Tibial nerve (tissue), 4 donors: ENCODE measurements at places on chromosomes 7 and 10.

- H3K36me3 ChIP-seq = peaks cover 9% of the 10 kb centered on the region
- DNase-seq = no peak
- no peaks in the 10 kb centered on the region for H3K27me3 ChIP-seq
- H3K4me1 ChIP-seq = peaks cover 68% of the 10 kb centered on the region
- H3K4me3 ChIP-seq = no peak overlapping the region
Observed at GRCh38 chr10:103645141-103646054, 151.9 kb downstream of the NEURL1 start.

- H3K4me1 ChIP-seq = no peaks in the 10 kb centered on the region
- no peaks in the 10 kb centered on the region for H3K27me3 ChIP-seq
- H3K36me3 ChIP-seq = no peaks in the 10 kb centered on the region
- no peak overlapping the region for H3K4me3 ChIP-seq
Observed at GRCh38 chr10:14048930-14049613, 281.7 kb downstream of the FRMD4A start.

DNA sequence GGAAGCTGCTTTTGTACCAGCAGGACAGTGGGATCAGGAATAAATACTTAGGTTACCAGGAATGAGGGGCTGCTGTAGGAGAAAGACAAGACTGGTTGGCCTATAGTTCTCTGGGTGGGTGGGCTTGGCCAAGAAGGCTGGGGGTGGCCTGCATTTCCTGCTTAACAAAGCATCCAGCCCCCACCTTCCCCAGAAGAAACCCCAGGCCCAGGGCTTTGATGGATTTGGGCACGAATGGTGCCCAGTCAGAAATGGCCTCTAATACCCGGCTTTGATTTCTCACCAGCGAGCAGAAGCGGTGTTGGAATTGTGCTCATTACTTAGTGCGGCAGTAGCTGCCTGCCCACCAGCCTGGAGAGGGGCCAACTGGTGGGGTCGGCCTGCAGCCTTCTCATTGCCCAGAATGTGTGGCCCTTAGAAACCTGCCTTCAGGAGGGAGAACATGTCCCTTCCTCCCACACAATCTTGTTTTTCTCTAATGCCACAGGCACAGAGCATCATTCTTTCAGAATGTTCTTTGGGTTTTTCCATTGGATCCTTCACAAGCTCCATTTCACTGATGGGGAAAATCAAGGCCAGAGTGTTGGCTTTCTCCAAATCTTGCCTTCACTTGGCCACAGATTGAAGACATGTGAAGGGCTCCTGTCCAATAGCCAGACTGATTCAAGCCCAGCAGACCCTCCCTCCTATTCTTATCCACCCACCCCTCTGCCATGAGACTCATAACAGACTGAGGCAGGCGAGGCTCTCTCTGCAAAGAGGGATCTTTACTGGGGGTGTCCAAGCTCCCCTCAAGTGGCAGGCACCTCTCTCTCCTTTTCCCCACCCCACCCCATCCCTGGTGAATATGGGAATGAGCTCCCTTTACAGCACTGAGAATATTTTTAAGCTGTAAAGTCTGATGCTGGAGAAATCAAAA, 2.5 kb downstream of the UNC5B start:
- H3K36me3 ChIP-seq = no peaks in the 10 kb centered on the region
- no peaks in the 10 kb centered on the region for H3K27me3 ChIP-seq
- no peak for DNase-seq
- peaks cover 51% of the 10 kb centered on the region for H3K4me1 ChIP-seq
- H3K27ac ChIP-seq = no peak overlapping the region

DNA sequence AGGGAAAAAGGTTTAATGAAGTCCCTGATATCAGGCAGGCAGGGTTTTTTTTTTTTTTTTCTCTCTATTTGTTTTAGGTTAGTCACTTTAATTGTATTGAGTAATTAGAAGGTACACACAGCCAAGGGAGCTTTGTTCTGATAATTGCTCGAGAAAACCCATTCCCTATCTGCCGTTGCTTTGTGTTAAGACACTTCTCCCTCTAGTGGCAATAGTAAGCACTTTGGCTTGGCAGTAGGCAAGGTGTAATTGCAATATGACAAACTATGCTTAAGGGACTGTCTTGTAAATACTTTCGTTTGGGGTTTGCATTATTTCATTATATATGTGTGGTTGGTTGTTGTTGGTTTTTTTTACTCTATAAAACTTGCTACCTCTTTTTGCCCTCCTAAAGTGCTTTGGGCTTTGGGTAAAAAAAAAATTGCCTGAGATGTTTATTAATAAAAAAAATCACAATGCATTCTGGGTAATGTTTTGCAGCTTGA, 113.4 kb downstream of the BTRC start:
- no peaks in the 10 kb centered on the region for H3K27me3 ChIP-seq
- peaks cover 26% of the 10 kb centered on the region for H3K4me1 ChIP-seq
- no peak for DNase-seq
- no peak overlapping the region for H3K4me3 ChIP-seq
- H3K27ac ChIP-seq = no peak overlapping the region

- no peak overlapping the region for H3K4me3 ChIP-seq
- no peak for DNase-seq
- H3K27me3 ChIP-seq = no peaks in the 10 kb centered on the region
- no peaks in the 10 kb centered on the region for H3K4me1 ChIP-seq
Observed at GRCh38 chr7:149291036-149291780, 29.2 kb downstream of the ZNF783 start.

GRCh38 chr10:102342958-102343357, 52.5 kb upstream of the NFKB2 start:
- H3K36me3 ChIP-seq = no peaks in the 10 kb centered on the region
- DNase-seq = no peak
- no peaks in the 10 kb centered on the region for H3K4me1 ChIP-seq
- H3K27ac ChIP-seq = no peak overlapping the region
- no peaks in the 10 kb centered on the region for H3K27me3 ChIP-seq

DNA sequence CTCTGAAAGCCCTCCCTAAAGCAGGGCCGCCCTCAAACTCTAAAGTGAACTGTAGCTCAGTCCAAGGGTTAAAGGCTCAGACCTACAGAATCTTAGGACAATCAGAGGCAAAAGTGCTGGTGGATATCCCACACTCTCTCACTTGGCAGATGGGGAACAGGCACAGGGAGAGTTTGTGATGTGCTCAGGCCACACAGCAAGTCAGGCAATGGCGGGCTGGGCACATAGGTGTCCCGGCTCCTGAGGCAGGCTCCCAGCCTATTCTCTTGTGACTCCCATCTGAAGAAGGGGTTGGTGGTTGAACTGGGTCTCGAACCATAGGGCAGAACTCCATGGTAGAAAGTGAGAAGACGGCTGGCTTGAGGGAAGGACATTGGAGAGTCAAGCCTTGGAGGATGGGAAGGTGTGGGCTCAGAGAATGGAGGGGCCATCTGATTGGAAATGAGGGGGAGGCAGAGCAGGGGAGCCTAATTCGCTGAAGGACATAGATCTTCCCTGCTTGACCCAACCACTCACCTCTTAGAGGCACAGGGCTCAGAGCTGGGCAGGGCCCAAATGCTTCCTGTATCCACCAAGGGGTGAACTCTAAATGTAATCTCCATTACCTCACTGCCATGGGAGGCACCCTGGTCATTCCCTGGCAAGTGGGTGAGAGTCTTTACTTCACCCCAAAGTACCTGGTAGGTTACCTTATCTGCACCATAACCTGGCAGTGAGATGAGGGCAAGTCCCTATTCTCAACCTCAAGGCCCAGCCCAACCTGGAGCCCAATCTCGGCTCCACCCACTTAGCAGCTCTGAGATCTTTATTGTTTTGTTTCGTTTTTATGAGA, 4.9 kb upstream of the ZMIZ1 start:
- no peaks in the 10 kb centered on the region for H3K27me3 ChIP-seq
- peaks cover 47% of the 10 kb centered on the region for H3K4me1 ChIP-seq
- no peak for DNase-seq
- no peak overlapping the region for H3K27ac ChIP-seq
- H3K36me3 ChIP-seq = no peaks in the 10 kb centered on the region

DNA sequence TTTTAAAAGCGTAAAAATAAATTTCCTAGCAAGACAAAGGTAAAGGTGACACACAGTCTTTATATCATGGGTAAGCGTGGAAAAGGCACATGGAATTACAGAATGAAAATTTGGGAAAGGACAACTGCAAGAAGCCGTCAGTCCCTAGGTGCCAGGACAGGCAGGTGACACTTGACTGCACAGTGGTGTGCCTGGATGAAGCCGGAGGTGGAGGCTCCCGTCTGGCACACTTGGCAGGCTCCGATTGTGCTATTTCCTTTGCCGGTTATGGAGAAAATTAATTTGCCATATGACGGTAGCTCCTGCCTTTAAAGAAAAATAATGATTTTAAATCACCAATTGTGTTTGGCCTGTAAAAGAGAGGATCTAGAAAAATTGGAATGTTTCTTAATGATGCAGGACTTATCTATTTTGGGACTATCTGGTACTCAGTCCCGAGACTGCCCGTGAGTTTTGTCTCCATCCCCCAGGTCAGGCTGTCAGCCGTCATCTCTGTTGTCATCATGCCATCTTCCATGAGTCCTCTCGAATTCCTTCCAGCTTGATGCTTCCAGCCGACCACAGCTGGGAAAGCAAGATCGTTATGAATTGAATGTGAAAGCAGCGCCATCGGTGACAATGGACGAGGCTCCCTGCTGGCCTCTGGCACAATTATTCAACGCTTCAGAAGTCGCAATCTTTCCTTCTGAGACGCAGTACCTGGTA, 56.2 kb upstream of the MGMT start:
- no peak for DNase-seq
- no peaks in the 10 kb centered on the region for H3K27me3 ChIP-seq
- H3K4me1 ChIP-seq = no peaks in the 10 kb centered on the region

- DNase-seq = no peak
- no peak overlapping the region for H3K4me3 ChIP-seq
- H3K36me3 ChIP-seq = no peaks in the 10 kb centered on the region
- H3K27me3 ChIP-seq = no peaks in the 10 kb centered on the region
Observed at GRCh38 chr10:15469111-15469510, 98.0 kb upstream of the FAM171A1 start.

DNA sequence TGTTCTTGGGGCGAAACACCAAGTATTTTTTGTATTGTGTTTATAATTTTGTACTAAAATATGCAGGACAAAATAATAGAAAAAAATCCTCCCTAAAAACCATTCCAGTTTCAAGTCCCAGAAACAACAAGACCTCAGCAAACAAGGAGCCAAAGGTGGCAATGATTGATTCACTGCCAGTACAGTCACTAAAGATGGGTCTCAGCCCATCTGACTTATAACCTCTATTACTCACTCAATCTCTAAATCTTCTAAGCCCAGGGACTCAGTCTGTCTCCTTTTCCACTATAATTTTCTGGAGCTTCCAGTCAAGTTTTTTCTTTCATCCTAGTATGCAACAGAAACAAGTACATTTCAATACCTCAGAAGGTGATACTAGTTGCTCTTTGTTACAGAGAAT, 33.3 kb downstream of the SNX13 start:
- H3K4me1 ChIP-seq = no peaks in the 10 kb centered on the region
- no peak overlapping the region for H3K4me3 ChIP-seq
- no peak for DNase-seq
- no peak overlapping the region for H3K27ac ChIP-seq

- H3K27ac ChIP-seq = no peak overlapping the region
- no peak overlapping the region for H3K4me3 ChIP-seq
- H3K4me1 ChIP-seq = no peaks in the 10 kb centered on the region
- DNase-seq = no peak
Observed at GRCh38 chr7:50387351-50387750, 62.8 kb downstream of the FIGNL1 start.

- H3K4me1 ChIP-seq = peaks cover 54% of the 10 kb centered on the region
- peak; percentile 80 for DNase-seq
- H3K4me3 ChIP-seq = peak within 1 kb of the TSS; percentile 8
- H3K27me3 ChIP-seq = no peaks in the 10 kb centered on the region
- H3K27ac ChIP-seq = peak within 1 kb of the TSS; percentile 29
Observed at GRCh38 chr7:101126651-101127459, at the start of gene SERPINE1. TSS of gene SERPINE1 (plus strand) at chr7:101127104. CDS start at chr7:101128394, 1,290 bp downstream.
